Activated CD8-positive, alpha-beta T cell treated with anti-CD3 and anti-CD28 coated beads, Interleukin-2, amount 10 ng/mL, durations not matched to agents 7 days and 5 days (primary cell): ENCODE measurements at places on chromosomes 5 and 9. TPM values are rescaled to one million over a fixed set of nuclear protein-coding genes. Genes with fewer than 3 reads are reported as not detected.

DNA sequence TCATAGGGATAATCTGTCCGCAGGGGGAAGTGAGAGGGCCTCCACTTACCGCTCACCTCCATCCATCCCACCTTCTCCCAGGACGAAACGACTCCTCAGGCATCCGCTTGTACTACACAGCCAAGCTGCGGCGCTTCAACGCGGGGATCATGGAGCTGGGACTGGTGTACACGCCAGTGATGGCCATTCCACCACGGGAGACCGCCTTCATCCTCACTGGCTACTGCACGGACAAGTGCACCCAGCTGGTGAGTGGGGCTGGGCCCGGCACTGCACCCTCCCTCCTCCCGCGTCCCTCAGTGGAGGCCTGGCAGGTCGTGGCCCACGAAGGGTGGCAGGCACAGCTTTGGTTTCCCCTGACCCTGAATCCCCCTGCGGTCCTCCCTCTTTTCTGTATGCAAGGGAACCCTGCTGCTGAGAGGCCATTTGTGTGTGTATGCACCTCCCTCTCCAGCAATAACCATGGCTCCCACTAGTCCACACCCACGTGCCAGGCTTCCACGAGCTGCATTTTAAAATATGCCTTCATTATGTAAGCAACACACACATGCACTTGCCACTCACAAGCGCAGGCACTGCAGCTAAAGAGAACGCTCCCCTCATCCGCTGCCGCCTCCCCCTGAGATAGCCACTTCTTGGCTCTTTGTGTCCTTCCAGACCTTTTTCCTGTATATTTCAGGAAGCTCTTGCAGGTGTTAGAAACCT is 11.8 kb downstream of the DBH start:
- DNase-seq, result no peak

- DNase-seq, result no peak
Observed at GRCh38 chr5:114924769-114925168, 244.9 kb downstream of the TRIM36 start.

ANGPTL2 gene
- total RNA-seq, result not detected

OTULINL gene
- 68.3 TPM for total RNA-seq

PRR7 gene
- 9.8 TPM for total RNA-seq
